ENCODE measurements at places on chromosomes 11 and 22.
A peak's percentile ranks its signal among the peaks of the same experiment; 100 is the strongest.

GRCh38 chr22:35684732-35685131, 32.9 kb upstream of the APOL5 start:
- H3K36me3 ChIP-seq: no peaks in the 10 kb centered on the region
- H3K27me3 ChIP-seq: no peaks in the 10 kb centered on the region
- no peak for DNase-seq
- H3K27ac ChIP-seq: no peak overlapping the region
- H3K4me3 ChIP-seq: no peak overlapping the region

DNA sequence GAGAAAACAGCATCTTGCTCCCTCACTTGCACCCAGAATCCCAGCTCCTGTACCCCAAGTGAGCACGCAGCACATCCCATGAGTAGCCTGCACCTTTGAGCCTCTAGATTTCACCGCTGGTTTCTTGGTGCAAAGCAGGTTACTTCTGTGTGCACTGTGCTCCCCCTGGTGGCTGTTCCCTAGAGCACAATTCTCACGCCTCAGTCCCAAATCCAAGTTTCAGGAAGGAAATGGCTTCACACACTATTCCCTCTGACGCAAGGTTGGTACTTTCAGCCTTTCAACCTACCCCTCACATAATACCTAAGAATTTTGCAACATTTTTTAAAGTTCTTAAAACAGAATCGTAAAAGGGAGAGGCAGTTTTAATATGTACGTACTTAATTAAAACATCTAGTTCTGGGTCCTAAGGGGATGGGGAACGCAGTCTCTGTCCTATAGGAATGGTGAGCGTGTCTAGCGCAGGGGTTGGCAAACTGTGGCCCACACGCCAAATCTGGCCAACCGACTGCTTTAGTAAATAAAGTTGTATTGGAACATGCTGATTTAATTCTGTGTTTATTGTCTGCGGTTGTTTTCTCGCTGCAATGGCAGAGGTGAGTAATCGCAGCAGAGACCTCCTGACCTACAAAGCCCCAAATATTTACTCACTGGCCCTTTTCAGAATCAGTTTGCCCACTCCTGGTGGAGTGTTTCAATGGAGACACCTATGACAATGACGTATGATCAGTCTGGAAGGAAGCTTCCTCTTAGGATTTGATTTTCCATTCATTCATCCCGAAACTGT, 27.5 kb downstream of the DHCR7 start:
- no peak overlapping the region for H3K4me3 ChIP-seq
- H3K36me3 ChIP-seq: no peaks in the 10 kb centered on the region
- H3K27me3 ChIP-seq: no peaks in the 10 kb centered on the region
- peak; percentile 68 for DNase-seq

GRCh38 chr22:31075961-31076360, 5.2 kb upstream of the SMTN start:
- peak overlapping the region; percentile 63 for H3K27ac ChIP-seq
- no peaks in the 10 kb centered on the region for H3K27me3 ChIP-seq
- no peaks in the 10 kb centered on the region for H3K36me3 ChIP-seq

DNA sequence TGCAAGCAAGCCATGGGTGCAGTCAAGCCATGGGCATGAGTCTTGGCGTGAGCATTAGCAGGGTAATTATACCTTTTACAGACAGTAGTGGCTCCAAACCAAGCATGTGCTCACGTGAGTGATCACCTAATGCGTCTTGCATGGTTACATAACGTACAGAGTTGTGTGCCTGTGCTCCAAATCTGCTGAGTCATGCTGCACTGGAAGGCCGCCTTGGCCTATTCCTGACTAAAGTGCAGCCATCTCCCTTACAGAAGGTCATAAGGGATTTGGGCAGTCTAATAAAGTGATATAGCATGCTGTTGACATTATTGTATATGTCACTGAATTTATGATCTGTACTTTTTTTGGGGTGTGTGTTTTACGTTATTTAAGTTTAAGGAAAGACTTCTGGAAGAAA, 102.4 kb downstream of the ARHGAP42 start:
- H3K4me3 ChIP-seq: no peak overlapping the region
- H3K4me1 ChIP-seq: no peaks in the 10 kb centered on the region
- DNase-seq: peak; percentile 58
- H3K27ac ChIP-seq: no peak overlapping the region

DNA sequence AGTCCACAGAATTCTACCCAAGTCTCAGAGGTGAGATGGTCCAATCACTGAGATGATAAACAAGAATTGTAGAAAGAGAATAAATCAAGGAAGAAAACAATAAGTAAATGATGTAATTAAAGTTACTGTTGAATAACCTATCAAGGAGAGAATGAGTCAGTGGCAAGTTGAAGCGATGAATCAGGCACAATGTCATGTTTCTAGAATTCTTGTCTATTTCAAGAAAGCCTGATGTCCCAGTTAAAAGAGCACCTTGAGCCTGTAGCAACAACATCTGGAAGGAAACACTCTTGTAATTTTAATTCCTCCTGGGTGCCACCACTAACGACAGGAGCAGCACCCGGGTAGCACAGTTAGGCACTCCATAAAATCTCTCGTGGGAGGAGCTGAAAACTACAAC, 67.9 kb upstream of the SLC35C1 start:
- no peaks in the 10 kb centered on the region for H3K27me3 ChIP-seq
- H3K36me3 ChIP-seq: no peaks in the 10 kb centered on the region
- DNase-seq: no peak
- no peak overlapping the region for H3K4me3 ChIP-seq
- no peaks in the 10 kb centered on the region for H3K4me1 ChIP-seq

- no peaks in the 10 kb centered on the region for H3K27me3 ChIP-seq
- peaks cover 4% of the 10 kb centered on the region for H3K4me1 ChIP-seq
- H3K4me3 ChIP-seq: peak overlapping the region; percentile 62
- peak overlapping the region; percentile 78 for H3K27ac ChIP-seq
- no peaks in the 10 kb centered on the region for H3K36me3 ChIP-seq
Measured at GRCh38 chr11:17389211-17389956, 925 bp upstream of the KCNJ11 start.

- H3K27ac ChIP-seq: no peak overlapping the region
- peaks cover 57% of the 10 kb centered on the region for H3K4me1 ChIP-seq
- no peak overlapping the region for H3K4me3 ChIP-seq
- no peak for DNase-seq
Measured at GRCh38 chr11:8745431-8746253, 63.0 kb downstream of the RPL27A start.

DNA sequence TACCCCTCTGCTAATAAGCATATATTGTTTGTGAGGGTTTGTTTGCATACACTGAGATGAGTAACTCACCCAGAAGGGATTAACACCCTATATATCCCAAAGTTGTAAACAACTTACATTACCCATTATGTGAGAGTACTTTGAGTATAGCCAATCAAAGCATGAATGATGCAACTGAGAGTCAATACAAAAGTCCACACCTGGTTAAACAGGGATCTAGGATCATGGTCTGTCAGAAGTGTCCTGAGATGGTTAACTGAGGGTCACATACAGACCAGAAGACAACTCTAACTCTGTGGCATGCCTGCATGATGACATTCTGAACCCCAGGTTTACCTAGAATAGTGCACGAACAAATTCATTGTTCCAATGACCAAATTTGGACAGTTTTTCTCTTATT, 17.4 kb upstream of the OR10A5 start:
- H3K27me3 ChIP-seq: no peaks in the 10 kb centered on the region
- H3K36me3 ChIP-seq: no peaks in the 10 kb centered on the region
- no peaks in the 10 kb centered on the region for H3K4me1 ChIP-seq
- DNase-seq: no peak

DNA sequence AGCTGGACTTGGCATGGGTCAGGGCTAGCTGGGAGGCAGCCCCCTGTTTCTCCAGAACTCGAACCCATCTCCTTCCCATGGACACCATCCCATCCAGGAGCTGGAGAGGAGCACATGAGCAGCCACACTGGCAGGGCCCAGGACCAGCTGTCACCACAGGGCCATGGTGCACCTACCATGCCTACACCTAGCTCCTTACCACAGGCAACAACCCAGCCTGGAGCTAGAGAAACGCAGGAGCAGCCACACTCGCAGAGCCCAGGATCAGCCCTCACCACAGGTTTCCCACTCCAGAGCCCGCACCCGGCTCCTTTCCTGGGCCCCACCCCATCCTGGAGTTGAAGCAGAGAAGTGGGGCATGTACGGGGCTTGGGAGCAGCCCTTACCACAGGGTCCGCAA, 50.2 kb downstream of the GAB4 start:
- DNase-seq: no peak
- H3K4me1 ChIP-seq: no peaks in the 10 kb centered on the region
- H3K27me3 ChIP-seq: no peaks in the 10 kb centered on the region

GRCh38 chr11:69380451-69380901, 86.5 kb downstream of the MYEOV start:
- peaks cover 13% of the 10 kb centered on the region for H3K4me1 ChIP-seq
- no peak overlapping the region for H3K4me3 ChIP-seq
- no peaks in the 10 kb centered on the region for H3K27me3 ChIP-seq
- H3K36me3 ChIP-seq: no peaks in the 10 kb centered on the region
- no peak overlapping the region for H3K27ac ChIP-seq
- DNase-seq: peak; percentile 59

- H3K4me1 ChIP-seq: peaks cover 14% of the 10 kb centered on the region
- peak; percentile 14 for DNase-seq
- peak overlapping the region; percentile 41 for H3K4me3 ChIP-seq
- H3K27ac ChIP-seq: no peak overlapping the region
Measured at GRCh38 chr11:17475666-17476316, 854 bp downstream of the ABCC8 start.

All from stomach (tissue), 19 donors.